Stimulated activated CD8-positive, alpha-beta memory T cell treated with anti-CD3 and anti-CD28 coated beads, Interleukin-4, amount 100 ng/mL, for 4 hours (primary cell): ENCODE measurements at places on chromosomes 5 and 9.

GRCh38 chr5:176609724-176610434 lies at the start of gene GPRIN1:
Gene GPRIN1, minus strand, starts transcription at chr5:176610156. Its CDS starts 10,322 bp downstream, at chr5:176599834.
- DNase-seq = no peak

- no peak for DNase-seq
Measured at GRCh38 chr5:144191998-144192397, 21.3 kb downstream of the KCTD16 start.

DNA sequence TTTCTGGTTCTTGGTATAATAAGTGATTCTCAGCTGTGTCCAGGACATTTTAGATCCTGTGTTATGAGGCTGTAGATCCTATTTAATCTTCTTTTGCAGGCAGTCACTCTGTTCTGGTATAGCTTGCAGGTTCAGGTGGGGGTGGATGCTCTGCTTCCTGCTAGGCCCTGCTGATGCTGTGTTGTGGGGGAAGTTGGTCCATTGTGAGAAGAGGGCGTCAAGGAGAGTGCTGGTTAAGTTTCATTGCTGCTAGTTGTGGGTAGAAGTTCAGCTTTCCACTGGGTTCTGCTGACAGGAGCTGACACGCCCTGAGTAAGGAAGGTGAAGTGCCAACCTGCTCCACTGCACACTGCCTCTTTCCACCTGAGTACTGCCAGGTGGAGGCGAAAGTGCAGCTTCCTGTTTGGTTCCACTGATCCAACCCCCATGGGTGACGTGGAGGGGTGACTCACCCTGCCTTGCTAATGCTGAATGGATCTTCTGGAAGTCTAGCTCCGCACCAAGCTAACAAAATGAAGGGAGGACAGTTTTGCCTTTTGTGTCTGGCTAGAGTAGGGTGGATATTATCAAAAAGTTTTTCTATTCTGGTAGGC lies 16.3 kb downstream of the NMRK1 start:
- no peak for DNase-seq

DNA sequence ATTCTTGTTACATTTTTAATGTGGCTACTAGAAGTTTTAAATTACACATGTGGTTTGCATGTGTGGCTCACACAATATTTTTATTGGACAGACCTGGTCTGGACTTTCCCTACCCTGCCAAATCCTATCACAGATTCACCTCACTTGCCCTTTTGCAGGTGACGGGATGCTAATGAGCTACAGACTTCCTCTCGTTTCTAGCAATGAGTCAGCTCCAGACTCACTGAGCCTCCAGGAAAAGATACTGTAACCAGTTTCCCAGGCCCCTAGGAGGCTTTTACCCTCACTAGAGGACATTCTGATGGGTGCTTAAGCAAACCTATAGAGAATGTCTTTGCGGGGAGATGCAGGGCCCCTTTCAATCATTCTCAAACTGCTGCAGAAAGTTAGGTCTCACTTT lies 135.4 kb downstream of the WDR41 start:
- DNase-seq = no peak

DNA sequence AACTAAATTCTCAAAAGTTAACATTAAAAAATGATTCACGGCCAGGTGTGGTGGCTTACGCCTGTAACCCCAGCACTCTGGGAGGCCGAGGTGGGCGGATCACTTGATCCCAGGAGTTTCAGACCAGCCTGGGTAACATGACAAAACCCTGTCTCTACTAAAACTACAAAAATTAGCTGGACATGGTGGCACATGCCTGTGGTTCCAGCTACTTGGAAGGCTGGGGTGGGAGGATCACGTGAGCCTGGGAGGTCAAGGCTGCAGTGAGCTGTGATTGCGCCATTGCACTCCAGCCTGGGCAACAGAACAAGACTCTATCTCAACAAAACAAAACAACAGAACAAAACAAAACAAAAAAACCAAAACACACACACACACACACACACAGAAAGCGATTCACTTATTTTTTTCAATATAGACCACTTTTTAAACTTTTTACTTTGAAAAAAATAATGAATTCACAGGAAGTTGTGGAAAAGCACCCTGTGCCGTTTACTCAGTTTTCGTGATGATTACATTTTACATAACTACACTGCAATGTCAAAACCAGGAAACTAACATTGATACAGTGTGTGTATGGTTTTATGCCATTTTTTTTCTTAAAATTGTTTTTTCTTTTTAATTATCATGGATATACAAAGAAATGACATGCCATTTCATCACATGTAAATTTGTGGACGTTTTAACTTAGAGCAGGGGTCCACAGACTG lies 73.7 kb downstream of the TENT4A start:
- DNase-seq = no peak

GRCh38 chr9:36191686-36192085 lies 965 bp downstream of the CLTA start:
- no peak for DNase-seq

GRCh38 chr9:116279230-116279629 lies 125.6 kb downstream of the PAPPA start:
- no peak for DNase-seq

- no peak for DNase-seq
Measured at GRCh38 chr5:77893225-77893860, 117.2 kb upstream of the TBCA start.

- no peak for DNase-seq
Measured at GRCh38 chr5:38362713-38363112, 104.4 kb downstream of the EGFLAM start.

DNA sequence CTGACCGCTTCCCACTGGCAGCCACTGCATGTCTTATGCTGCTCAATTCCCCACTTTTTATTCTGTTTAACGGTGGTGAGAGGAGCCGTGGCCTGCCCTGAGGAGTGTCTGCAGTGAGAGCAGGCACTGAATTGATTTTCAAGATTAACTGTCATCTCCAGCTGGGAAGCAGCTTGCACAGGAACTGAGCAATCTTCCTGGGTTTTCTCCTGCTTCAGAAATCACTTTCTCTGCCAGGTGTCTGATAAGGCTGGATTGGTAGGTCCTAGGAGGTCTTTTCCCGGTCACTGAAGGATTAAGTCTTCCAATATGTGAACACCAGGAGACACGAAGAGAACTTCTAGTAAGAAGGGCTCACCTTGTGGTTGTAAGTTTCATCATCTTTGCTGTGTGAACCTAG lies 181.1 kb upstream of the RAD23B start:
- no peak for DNase-seq

- no peak for DNase-seq
Measured at GRCh38 chr5:9498541-9499497, 47.1 kb downstream of the SEMA5A start.

DNA sequence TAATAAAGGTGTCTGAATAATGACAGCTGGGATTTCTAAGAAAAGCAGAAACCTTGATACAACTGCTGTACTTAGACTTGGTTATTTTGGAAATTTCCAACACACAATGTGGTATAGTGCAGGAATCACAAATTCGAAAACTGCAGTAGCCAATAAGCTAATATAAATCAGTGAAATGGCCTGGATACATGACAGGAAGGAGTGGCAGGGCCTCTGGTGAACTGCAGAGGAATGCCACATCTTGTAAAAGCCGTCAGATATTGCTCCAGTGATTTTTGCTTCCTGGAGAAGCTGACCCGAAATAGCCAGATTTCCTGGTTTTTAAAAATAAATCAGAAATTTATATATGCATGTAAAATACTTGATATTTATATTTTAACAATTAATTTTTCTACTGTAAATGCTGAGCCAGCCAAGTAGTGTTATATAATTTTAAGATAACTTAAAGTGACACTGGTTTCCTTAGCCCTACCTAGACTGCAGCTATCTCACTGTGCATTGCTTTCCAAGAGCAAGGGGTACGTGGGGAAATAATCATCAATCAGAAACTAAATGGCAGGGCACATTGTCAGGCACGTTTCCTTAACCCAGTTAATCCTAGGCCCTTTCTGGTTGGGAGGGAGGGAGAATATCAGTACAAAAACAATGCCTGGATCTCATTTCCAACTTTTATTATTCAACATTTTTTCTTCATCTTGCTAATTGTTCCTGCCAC lies 182.4 kb downstream of the RASEF start:
- DNase-seq = no peak

DNA sequence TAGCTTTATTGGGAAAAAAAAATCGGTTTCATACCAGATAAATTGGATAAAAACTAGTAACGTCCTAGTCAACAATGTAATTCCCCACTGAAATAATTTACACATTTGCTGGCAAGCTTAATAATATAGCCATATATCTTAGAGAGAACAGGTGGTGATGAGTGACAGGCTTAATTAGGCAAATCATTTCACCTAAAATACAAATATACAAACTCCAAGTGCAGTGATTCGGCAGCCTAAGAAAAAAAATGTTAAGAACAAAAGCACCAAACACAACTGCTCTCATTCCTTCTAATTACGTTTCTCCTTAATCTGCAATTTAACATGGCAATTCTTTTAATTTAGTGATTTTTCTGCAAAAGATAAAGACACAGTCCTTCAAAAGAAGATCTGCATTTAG lies 56.0 kb upstream of the SLC25A51 start:
- no peak for DNase-seq

DNA sequence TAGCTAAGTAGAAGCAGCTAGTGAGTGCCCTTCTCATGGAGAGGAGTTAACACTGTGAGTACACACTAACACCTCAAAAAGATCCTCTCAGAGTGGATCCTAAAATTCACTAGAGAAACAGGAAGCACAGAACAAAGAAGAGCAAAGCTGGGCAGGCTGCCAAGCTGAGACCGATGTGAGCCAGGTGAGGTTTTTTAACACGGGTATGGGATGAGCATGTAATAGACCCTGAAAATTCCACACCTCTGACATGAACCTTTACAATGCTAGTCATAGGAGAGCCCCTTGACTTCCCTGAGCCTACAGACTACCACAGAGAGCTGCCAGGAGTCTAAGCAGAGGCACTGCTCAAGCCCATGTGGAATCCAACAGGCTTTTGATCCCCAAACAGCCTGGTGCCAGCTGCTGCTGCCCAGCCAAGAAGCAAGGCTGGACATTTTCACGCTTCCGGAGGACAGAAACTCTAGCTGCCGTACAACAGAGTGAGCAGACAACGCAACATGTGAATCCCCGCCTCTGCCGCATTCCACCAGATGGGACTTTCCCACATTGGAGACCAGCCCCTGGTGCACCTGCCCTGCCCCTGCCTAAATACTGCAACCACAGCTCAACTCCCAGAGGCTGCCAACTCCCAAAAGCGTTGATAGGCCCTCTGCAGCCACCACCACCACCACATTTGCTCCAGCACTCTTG lies 280.8 kb downstream of the CDH10 start:
- DNase-seq = no peak

DNA sequence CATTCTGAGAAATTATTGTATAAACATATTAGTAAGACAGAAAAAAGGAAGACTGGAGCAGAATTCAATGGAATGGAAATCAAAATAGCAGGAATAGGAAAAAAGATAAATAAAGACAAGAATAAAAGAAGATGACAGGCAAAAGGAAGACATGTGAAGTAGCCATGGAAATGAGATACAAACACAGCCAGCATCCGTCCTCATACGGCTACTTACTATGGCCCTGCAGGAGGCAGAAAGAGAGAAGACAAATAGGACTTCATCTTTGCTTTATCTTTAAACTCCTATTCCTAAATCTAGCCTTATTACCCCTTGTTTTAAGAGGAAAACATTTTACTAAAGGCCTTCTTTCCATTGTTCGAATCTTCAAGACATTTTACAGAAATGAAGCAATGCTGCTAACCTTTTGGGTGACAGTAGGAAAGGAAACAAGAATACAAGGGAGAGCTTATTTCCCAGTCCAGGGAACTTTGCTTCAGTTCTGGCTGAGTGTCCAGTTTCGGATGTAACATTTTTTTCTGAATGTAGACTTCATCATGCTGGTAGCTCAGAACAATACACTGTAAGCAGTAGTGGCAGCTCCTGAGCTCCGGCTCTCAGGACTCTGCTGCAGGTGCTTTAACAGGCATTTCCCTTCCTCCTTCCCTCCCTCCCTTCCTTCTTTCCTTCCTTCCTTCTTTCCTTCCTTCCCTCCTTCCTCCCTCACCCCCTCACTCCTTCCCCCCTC lies 106.4 kb upstream of the SLC12A2 start:
- no peak for DNase-seq
